ENCODE measurements at places on chromosomes 13 and 19.

GRCh38 chr19:31112158-31112557 lies 237.1 kb downstream of the TSHZ3 start:
- DNase-seq: no peak

DNA sequence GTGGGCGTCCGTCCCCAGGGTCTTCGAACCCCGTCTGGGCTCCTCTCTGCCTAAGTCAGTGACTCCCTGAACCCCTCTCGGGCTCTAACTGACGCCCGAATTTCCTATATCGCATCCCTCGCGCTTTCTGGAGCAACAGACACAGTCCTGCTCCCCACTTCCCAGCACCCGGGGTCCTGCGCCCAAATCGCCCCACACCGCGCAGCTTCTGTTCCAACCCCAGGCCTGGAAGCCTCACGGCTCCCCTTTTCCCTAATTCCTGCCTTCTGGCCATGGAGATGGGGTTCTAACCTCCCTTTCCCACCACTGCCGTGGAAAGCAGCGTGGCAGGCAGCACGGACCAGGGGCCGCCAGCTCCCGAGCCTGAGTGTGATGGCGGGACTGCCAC lies 1.6 kb upstream of the GRTP1 start:
- no peak for DNase-seq

- no peak for DNase-seq
Observed at GRCh38 chr13:43848001-43848649, 31.4 kb downstream of the CCDC122 start.

- no peak for DNase-seq
Observed at GRCh38 chr13:32403108-32403507, 24.8 kb downstream of the N4BP2L1 start.

DNA sequence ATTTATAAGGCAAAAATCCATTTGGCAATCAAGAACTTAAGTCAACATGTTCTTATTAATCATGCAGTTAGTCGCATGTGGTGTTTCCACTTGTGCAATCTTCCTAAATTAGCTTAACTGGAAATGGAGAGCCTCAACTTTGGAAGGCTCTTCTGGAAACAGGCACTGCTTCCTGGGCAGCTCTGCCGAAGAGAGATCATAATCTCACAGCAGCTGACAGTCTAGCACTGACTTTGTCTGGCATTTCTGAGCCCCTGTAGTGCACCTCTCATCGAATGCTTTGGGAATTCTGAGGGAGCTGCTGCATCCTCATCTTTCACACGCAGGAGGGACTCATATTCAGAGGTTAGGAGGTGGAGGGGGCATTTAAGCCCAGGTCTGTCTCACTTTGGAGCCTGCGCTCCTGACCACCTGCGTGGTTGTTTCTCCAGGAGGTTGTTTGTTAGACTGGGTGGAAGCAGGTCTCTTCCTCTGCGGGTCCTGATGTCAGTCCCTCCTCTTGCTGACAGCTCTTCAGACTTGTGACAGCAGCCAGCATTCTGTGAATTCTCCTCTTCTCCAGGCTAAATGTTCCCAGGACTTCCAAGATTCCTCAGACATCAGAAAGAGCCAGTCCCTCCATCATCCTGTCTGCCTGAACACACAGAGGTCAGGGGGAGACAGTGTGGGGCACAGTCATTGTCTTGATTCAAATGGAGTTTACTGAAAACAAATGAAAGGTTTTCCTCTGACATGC lies 100.4 kb upstream of the GJB6 start:
- no peak for DNase-seq

Data from anterior cingulate cortex (tissue), 58 donors.